ENCODE measurements at places on chromosomes 3 and 15.

DNA sequence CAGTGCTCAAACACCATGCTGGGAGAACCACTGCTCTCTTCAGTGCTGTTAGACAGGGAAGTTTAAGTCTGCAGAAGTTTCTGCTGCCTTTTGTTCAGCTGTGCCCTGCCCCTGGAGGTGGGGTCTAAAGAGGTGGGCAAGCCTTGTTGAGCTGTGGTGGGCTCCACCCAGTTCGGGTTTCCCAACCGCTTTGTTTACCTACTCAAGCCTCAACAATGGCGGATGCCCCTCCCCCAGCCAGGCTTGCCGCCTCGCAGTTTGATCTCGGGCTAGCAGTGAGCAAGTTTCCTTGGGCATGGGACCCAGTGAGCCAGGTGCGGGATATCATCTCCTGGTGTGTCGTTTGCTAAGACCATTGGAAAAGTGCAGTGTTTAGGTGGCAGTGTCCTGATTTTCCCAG lies 670.2 kb upstream of the ALCAM start:
- DNase-seq, result no peak

DNA sequence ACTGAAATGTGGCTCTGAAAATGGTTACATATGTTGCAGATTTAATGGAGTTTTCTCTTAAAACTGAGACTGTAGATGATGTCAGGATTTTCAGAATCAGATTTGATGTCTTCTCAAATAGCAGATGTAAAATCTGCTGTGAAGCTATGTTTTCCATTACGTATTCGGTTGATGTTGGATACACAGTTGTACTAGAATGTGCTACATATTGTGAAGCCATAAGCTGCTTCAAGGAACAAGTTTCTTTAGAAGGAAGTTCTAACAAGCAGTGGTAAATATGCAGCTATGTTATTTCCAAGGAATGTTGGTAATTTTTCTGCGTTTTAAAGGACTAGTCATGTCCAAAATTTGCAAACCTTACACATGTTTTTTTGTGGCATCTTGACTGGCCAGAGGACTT lies 197.7 kb downstream of the RBMS3 start:
- no peak for DNase-seq

- DNase-seq, result no peak
Observed at GRCh38 chr15:39434751-39435238, 146.1 kb upstream of the THBS1 start.

- no peak for DNase-seq
Observed at GRCh38 chr15:34217587-34218225, 7.1 kb upstream of the EMC4 start.

DNA sequence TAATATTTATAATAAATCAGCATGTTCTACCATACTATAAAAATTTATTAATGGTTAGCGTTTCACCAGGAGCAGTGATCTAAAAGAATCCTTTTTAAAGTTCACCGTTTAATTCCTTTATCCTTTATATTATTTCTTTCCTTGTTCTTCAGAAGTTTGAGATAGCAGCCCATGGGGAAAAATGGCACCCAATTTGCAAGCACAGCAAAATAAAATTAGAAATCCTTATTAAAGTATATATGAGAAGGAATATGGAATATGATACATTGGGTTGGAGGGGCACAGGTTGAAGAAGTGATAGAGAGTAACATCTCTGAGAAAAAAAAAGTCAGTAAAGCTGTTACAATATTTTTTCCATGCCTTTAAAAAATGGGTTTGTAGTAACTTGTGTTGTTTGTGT lies 892.0 kb downstream of the NAALADL2 start:
- DNase-seq, result no peak

DNA sequence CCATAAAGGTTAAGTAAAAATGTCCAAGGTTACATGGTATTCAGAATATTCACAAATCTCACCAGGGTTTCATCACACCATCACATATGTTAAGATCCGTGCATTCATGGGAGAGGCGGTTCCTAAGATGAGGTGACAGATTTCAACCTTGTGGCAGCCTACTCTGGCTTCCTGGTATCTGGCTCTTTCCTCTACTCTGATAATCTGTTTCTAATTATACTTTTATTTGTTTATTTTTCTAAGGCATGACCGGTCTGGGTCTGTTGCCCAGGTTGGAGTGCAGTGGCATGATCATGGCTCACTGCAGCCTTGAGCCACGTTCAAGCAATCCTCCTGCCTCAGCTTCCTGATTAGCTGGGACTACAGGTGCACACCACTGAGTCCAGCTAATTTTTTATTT lies 34.4 kb downstream of the RAF1 start:
- no peak for DNase-seq

GRCh38 chr3:128879991-128880390 lies 571 bp downstream of the ACAD9 start:
- no peak for DNase-seq

GRCh38 chr3:68808563-68808962 lies 123.8 kb downstream of the TAFA4 start:
- no peak for DNase-seq

- peak; percentile 33 for DNase-seq
Observed at GRCh38 chr3:151305060-151305774, 11.4 kb downstream of the GPR87 start.

- no peak for DNase-seq
Observed at GRCh38 chr3:149497966-149498670, 23.6 kb downstream of the TM4SF4 start.

DNA sequence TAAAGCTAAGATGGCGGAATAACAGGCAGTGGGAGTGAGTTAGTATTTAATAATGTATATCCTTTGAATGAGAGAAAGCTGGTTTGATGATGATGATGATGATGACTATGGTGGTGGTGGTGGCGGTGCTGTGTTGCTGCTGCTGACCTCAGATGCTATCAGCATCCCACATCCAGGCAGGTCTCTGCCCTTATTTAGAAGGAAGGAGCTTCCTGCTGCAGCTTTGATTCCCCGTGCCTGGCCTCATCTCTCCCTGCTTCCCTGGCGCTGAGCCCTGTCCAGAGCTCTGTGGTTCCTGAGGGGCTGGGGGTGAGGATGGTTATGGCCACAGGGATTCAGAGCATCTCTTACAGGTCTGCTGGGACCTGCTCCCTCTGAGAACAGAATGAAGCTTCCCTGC lies 73.1 kb downstream of the RAB11A start:
- no peak for DNase-seq

- no peak for DNase-seq
Observed at GRCh38 chr3:168025076-168025475, 70.6 kb downstream of the GOLIM4 start.

DNA sequence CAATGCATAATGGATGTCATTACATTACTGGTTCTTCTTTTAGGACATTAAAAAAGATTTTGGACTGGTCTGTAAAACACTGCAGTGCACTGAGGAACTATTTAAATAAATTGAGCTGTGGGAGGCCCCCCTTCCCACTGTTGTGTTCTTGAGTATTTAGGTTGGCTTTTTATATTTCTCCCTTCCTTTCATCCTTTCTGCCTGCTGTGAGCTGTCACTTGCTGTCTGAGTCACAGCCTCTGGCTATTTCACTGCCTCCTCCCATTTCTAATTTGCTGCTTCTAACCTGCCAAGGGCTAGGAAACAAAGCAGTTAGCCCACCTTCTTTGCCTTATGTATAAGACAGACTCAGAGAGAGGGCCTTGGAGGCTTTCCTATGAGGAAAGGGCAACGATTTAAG lies 89.0 kb upstream of the FNDC3B start:
- no peak for DNase-seq

DNA sequence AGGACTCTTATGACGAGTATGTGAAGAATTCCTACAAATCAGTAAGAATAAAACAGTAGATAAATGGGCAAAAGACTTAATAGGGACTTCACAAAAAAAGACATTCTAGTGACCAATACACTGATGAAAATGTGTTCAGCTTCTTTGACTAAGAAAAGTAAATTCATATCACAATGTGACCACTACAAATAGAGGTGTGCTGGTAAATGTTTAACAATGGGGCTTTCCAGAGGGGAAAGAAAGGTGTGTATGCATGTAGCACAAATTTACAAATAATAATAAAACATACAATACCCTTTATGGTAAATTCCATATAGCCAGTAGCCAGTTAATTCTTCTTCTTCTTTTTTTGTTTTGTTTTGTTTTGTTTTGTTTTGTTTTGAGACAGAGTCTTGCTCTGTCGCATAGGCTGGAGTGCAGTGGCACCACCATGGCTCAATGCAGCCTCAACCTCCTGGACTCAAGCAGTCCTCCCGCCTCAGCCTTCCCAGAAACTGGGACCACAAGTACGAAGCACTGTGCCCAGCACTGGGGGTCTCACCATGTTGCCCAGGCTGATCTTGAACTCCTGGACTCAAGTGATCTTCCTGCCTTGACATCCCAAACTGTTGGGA lies 17.5 kb upstream of the NMD3 start:
- no peak for DNase-seq

DNA sequence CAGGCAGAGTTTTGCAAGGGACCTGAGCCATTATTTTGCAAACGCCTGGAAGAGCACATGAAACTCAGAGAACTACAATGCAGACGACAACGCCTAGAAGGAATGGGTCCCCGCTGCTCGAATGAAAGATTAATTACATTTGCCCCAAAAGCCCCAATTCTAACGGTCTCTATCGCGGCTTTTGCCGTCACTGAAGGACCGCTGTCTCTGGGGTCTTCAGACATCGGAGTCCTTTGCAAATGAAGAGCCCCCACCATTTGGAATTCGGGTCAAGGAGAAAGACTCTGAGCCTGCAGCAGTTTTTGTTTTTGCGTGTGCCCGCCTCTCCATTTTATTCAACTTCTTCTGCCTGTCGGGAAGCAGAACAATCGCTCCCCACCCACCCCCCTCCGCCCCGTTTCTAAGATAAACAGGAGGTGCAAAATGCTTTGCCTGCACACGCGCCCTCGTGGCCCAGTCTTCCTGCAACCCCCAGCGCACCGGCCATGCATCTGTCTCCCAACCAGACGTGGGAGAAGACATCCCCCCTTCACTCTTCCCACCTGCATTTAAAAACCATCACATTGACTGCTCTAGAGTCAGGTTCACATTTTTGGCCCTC lies 13.5 kb downstream of the SOX2 start:
- no peak for DNase-seq

GRCh38 chr15:73984208-73984979 lies 7.7 kb downstream of the STOML1 start:
- no peak for DNase-seq
